ENCODE measurements at places on chromosomes 12 and 14.

- no peak for DNase-seq
Observed at GRCh38 chr12:108390495-108391203, 51.5 kb upstream of the CMKLR1 start.

DNA sequence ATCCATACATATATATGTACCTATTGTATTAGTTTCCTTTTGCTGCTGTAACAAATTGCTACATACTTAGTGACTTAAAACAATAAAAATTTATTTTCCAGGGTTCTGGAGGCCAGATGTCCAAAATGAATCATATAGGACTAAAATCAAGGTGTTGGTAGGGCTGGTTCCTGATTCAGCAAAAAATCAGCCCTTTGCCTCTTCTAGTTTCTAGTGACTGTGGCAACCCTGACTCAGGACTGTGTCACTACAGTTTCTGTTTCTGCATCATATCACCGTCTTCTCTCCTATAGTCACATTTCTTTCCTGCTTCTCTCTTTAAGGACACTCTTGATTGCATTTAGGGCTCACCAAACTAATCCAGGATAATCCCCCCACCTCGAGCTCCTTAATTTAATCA is 386.3 kb upstream of the TBX3 start:
- DNase-seq = no peak

DNA sequence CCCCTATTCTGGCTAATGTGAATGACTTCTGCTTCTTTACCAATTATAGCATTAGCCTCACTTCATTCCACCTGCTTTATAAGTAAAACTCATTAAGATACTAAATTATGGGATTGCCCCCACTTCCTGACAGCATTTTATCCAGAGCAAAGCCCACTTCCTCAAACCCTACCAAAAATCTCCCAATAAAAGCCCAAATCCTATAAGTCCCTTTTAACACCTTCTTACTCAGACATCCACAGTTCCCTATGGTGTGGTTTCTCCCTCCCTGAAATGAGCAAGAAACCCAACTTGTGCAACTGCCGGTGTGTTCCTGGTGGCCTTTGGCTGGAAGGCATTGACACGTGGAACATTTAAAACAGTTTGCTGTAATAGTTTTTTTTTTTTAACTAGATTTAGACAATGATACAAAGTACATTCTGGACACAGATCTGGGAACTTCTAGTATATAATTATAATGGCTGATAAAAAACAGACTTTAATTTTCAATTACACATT is 53.1 kb downstream of the BRMS1L start:
- DNase-seq = no peak

DNA sequence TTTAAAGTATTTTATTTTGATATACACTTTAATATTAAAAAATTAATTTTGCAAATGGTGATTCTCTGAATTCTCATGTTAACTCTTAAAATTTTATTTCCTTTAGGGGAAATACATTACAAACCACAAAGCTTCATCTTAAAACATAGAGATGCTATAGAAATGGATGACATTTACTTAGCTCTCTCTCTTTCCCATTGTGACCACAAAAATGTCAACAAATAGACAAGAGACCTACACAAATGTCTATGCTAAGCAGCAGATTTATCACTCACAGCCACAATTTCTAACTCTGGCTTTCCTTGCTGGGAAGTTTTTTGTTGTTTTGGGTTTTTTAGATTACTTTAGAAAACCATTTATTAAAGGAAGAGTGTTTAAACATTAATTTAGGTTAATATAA is 19.9 kb upstream of the PHC1 start:
- DNase-seq = no peak

GRCh38 chr14:69038455-69039287 is 59.6 kb upstream of the ACTN1 start:
- no peak for DNase-seq
